Caki2 (cell line): ENCODE measurements at places on chromosomes 5 and 9. TPM values are rescaled to one million over a fixed set of nuclear protein-coding genes. Genes with fewer than 3 reads are reported as not detected.

DNA sequence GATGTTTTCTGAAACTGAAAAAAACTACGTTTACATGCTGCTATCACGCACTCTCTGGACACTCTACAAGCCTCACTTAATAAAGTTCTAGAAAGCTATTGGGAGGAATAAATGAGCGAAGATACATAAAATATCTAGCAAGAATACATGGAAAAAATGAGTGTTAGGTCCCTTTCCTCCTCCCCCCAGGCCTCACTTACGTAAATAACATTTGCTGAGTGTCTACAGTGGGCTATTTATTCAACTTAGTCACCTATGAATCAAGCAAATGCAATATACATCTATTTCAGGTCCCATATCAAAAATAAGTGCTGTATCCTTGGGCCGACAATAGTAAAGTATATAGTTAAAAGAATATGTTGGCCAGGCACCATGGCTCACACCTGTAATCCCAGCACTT lies 62.5 kb downstream of the FRMD3 start:
- no peak for DNase-seq

- no peak for DNase-seq
Observed at GRCh38 chr5:142307146-142307890, 17.5 kb downstream of the SPRY4 start.

GRCh38 chr9:17217272-17217671 lies 82.4 kb downstream of the CNTLN start:
- no peak for DNase-seq

DNA sequence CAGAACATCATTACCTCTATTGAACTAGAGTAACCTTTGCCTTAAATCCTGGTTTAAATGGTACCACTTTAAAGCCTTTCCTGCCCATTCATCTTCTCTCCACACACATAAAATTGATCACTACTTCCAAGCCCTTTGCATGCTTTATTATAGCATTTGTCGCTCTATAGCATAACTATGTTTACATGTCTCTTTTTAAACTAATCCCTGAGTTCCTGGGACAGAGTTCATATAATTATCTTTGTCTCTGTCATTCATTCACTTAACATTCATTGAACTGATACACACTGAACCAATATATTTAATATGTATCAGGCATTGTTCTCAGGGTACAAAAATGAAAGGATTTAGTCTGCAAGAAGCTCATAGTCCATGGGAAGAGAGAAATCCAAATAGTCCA lies 37.3 kb downstream of the RECK start:
- no peak for DNase-seq

- DNase-seq = no peak
Observed at GRCh38 chr5:83097689-83098231, 20.4 kb downstream of the XRCC4 start.

- no peak for DNase-seq
Observed at GRCh38 chr5:178536541-178537466, 53.4 kb downstream of the COL23A1 start.

Gene PTGER4
- 3.4 and 7.5 TPM in 2 replicates for total RNA-seq

GRCh38 chr5:139012176-139012575 lies 137.0 kb upstream of the LRRTM2 start:
- no peak for DNase-seq
